ENCODE measurements at places on chromosomes 12 and 14.
A peak's percentile ranks its signal among the peaks of the same experiment; 100 is the strongest.

DNA sequence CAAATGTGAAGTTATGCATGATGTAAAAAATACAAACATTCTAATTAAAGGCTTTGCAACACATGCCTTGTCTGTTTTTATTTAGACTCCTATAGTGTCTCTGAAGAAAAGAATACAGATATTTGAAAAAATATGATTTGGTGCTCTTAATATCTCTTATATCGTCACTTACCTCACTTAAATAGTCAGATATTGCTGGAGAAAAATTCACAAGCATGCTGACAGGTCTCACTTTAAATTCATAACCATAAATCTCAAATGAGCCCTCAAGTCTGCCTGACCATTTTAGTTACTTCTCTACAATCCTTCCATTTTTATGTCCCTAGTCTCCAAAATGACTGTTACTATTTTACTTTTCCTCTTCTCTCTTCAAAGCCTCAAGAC lies 5.4 kb upstream of the YEATS4 start:
- DNase-seq, result no peak

GRCh38 chr14:102363182-102363943 lies 622 bp downstream of the TECPR2 start:
- peak; percentile 47 for DNase-seq

DNA sequence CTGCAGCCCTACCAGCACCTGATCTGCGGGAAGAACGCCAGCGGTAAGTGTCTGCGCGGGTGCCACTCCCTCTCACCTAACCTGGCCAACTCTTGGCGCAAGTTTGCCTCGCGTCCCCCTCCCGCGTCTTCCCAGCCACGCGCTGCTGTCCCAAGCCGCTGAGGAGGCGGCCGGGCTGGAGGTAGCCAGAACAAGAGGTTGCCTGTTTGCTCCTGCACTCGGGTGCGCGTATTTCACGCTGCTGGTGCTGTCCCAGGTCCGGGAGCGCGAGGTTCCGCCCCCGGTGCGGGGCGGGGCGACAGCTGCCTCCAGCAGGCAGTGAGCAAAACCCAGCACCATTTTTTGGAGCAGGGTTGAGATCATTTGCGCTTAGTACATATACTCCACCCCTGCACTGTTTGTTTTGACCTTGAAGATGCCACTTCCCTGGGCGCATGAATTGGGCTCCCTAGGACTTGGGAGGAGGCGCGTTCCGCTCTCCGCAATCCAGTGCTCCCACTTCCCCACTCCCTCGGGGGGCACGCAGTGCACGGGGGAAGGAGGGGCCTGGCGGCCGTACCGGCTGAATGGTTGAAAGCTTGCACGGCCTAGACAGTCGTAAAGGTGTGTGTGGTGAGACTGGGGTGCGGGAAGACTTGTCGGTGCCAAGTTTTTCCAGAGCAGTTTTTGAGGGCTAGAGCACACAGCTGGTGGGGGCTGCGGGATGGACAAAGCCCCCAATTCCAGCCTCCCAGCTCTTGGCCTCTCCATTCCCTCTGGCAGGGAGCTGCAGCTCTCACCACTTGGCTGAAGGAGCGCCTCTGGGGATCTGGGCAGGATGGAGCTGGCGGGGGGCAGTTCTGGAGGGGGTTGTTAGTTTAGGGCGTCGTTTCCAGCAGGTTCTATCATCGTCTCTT lies 226.9 kb upstream of the CRY1 start:
- peak; percentile 70 for DNase-seq

- DNase-seq, result no peak
Observed at GRCh38 chr14:102077382-102077709, 9.5 kb downstream of the HSP90AA1 start.

GRCh38 chr14:50082784-50083466 lies 33.4 kb downstream of the VCPKMT start:
- DNase-seq, result no peak

- peak; percentile 30 for DNase-seq
Observed at GRCh38 chr12:51306507-51306906, 17.5 kb downstream of the BIN2 start.

Data from hematopoietic multipotent progenitor cell treated with erythropoietin and hydrocortisone succinate and interleukin-3 and kit ligand, for 4 days (in vitro differentiated cells).